Effector memory CD4-positive, alpha-beta T cell (primary cell): ENCODE measurements at places on chromosomes 11 and 22.
A peak's percentile ranks its signal among the peaks of the same experiment; 100 is the strongest.

GRCh38 chr22:19723232-19723982 is at the start of gene GP1BB:
TSS of gene GP1BB (plus strand) at chr22:19723539. CDS start at chr22:19723570, 31 bp downstream.
- no peak for DNase-seq

DNA sequence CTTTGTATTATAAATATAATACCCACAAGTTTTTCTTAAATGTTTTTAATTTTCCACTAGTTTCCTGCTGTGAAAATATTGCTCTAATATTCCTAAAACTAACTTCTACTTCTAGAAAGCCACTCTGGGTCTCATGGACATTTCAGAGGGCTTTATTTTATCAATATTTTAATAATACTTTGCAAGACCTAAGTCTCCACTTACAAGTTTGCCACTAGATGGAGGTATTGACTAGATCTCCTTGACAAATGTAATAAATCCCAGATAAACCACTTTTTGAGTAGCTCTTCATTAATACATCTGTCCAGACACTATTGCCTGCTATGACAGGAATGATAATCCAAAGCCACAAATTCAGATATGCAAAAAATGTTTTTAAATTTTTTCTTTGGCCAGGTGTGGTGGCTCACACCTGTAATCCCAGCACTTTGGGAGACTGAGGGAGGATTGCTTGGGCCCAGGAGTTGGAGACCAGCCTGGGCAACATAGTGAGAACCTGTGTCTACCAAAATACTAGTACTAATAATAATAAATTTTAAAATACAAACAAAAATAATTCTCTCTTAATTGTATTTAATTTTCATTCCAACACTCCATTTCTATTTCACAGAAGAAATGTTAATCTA is 3.5 kb upstream of the ACAT1 start:
- no peak for DNase-seq

GRCh38 chr22:50201191-50202129 is 649 bp downstream of the SELENOO start:
- no peak for DNase-seq

GRCh38 chr11:93583490-93583889 is 40.3 kb upstream of the SMCO4 start:
- DNase-seq, result no peak

- DNase-seq, result no peak
Observed at GRCh38 chr11:69444381-69445130, 36.9 kb upstream of the LINC01488 start.

- DNase-seq, result no peak
Observed at GRCh38 chr11:41917900-41918299, 458.4 kb upstream of the LRRC4C start.

DNA sequence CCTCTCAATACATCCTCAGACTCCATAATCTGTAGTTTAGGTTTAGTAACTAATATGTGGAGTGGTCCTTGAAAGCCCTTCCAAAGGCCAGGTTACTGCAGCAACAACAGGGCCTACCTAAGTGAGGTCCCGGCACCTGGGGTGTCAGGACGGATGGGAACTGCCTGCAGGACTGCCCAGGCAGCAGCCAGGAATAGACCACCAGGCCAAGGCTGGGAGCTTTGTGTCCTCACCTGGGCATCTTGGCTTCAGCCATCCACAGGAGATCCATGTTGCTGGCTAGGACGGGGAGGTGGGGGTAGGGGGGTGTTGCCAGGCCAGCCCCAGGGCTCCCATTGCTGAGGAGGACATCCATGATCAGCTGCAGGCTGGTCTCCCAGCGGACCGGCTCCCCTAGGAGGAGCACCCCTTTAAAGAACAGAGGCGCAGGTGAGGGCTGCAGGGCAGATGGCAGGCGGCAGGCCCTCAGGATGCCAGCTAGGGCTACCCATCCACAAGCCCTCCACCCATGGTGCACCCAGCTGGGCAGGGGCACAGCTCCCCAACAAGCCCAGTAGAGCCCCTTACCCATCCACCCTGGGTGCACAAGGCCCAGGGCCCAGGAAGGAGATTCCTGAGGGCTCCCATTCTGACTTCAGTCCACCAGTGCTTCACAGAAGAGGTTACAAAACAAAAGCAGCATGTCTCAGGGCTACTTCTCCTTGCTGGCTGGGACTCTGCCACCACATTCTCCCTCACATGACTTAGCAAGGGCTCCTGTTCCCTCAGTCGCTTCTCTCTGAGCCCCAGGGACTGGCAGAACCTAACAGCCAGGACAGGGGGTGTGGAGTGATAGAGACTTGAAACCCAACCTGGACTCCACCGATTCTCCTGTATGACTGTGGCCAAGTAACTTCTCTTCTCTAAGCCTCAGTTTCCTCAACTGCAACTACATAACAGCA is 18.0 kb downstream of the HDHD5 start:
- no peak for DNase-seq

- DNase-seq, result no peak
Observed at GRCh38 chr11:8355416-8355742, 91.7 kb upstream of the LMO1 start.

DNA sequence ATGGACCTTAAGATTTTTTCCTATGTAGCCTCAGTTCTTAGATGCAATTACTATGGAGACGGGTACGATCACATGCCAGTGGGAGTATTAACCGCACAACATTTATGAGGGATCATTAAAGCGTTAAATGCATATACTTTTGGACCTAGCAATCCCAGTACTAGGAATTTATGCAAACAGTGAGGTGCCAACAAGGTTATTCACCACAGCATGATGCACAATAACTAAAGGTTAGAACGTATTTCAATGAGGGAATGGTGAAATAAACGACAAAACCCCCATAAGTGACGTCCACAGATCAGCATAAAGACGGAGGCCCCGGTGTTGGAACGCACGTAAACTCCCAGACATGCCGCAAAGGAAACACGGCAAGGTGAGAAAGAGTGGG is 539 bp downstream of the SIRT3 start:
- DNase-seq, result peak; percentile 50

DNA sequence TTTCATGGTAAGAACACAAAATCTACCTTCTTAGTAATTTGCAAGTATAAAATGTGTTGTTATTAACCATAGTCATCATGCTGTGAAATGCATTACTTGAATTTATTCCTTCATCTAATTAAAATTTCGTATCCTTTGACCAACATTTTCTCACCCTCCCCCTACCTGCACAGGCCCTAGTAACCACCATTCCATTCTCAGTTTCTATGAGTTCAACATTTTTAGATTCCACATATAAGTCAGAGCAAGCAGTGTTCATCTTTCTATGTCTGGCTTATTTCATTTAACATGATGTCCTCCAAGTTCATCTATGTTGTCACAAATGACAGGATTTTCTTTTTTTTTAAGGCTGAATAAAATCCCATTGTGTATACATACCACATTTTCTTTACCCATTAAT is 43.5 kb upstream of the CCDC179 start:
- no peak for DNase-seq
